Inflammatory macrophage treated with lipopolysaccharide for 4 hours (primary cell): ENCODE measurements at places on chromosomes 3 and 15.
A peak's percentile ranks its signal among the peaks of the same experiment; 100 is the strongest.

DNA sequence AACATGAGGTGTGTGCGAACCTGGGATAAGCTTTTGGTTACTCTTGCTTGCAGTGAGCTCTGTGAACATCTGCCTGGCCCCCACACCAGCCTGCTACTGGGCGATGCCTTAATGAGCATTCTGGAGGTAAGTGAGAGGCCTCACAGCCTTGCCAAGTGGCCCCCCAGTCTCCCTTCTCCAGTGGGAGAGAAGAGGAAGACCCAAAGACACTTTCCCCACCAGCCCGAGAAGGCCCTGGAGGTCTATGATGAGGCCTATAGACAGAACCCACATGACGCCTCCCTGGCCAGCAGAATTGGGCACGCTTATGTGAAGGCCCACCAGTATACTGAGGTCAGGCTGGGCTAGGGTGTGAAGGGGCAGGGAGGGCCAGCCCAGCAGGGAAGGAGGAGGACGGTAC, 22.5 kb downstream of the TTC21A start:
- DNase-seq, result no peak

DNA sequence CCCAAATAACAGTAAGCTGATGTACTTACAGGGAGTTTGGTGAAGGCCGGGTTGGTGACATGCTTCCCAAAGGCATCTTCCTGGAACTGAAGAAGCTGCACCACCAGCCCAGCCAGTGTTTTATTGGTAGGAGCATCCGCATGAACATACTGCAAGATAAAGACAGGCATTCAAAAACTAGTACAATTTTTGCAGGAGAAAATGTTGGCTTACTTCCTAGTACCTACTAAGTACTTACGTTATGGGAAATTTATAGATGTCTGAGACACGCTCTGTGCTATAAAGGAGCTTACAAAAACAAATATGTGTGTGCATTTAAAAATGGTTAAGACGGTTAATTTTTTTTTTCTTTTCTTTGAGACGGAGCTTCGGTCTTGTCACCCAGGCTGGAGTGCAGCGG, 8.9 kb downstream of the SMARCC1 start:
- DNase-seq, result no peak

- DNase-seq, result no peak
These were observed 45.1 kb upstream of the FGD5 start for GRCh38 chr3:14773691-14774128.

GRCh38 chr3:30713885-30714503, 107.6 kb downstream of the TGFBR2 start:
- no peak for DNase-seq

DNA sequence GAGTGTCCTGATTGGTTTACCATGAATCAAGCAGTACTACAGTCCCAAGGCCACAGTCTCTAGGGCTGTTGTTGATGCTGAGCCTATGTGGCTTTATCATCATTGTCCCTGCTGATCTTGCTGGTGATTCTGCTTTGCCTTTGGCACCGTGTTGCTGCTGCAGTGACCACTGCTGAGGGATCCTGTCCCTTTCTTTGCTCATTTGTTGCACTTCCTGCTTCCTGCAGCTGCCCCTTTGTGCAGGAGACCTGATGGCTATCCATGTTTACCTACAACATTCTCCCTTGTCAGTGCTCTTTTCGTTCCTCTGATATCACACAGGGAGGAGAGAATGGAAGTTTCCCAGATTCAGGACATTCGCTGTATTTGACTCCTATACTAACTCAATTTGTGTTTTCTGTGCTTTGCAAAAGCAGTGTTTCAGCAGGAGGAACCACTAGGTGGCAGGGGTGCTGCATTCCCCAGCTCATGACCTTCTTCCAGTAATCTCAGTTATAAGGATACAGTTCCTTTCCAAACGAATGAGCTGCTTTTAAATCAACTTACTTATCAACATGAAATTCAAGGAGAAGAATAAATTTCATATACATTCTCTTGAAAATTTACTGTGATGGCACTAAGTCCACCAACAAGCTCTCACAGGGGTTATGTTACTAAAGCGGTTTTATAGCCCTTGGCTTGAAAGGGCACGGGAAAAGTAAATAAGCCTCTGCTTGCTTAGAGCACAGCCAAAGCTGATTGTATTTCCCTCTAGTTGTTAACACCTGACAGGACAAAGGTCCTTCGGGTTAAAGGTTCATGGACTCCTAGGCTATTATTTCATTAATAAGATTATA, 9.7 kb upstream of the THUMPD3 start:
- DNase-seq, result peak; percentile 63

GRCh38 chr3:176554791-176555654, 642.3 kb downstream of the TBL1XR1 start:
- no peak for DNase-seq

- DNase-seq, result no peak
These were observed 26.8 kb upstream of the CHRM5 start for GRCh38 chr15:33941279-33942063.

- no peak for DNase-seq
These were observed 200.6 kb downstream of the CADM2 start for GRCh38 chr3:85159376-85159775.

DNA sequence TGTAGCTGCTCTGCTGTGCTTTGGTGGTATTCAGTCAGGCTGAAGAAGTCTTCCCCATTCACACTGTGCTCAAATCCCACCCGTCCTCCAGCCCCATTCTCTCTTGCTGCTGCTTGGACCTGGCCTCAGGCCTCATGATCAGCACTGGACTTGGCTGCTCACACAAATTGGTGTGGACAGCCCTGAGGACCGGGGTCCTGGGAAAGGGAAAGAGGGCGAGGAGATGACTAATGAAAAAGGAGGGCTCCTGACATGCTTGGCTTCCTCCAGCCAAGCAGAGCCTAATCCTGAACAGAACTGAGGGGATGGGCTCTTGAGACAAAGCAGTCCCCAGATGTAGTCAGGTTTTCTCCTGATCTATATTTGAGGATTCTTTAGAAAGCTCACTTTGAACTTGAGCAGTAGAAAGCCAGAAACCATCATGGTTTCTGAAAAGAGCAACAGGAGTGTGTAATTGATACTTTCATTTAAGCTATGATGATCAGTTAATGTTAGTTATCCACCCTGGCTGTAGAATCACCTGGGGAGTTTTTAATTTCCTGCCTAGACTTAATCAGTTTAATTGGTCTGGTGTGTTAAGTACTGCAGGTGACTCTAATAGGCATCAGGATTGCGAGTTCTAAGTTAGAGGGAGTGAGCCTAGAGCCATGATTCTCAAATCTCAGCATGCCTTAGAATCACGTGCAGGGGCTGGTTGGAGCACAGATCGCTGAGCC, 79.4 kb upstream of the THBS1 start:
- no peak for DNase-seq

DNA sequence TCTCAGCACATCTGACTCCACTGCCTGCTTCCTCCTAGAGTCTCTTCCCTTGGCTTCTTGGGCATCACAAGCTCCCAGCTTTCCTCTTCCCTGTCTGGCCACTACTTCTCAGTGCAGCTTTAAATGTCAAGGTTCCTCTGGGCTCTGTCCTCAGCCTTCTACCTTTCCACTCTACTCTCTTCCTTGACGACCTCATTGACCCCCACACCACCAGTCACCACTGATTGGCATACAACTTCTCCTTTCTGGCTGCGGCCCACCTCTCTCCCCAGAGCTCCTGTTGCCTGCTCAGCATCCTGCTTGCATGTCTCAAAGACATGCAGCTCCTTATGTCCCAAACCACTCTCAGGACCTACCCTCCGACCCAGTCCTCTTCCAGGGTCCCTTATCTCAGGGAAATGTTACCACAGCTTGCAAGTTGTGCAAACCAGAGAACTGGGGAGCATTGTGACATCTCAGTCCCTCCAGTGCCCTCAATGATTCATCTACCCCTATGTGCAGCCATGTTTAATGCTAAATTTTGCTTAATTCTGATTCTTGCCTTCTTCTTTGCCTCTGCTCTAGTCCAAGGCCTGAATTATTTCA, 49.9 kb downstream of the TRPM1 start:
- DNase-seq, result peak; percentile 30

GRCh38 chr3:10514407-10515069, 9.2 kb upstream of the ATP2B2 start:
- no peak for DNase-seq

GRCh38 chr3:168165390-168166269, 69.9 kb upstream of the GOLIM4 start:
- peak; percentile 72 for DNase-seq

- DNase-seq, result no peak
These were observed 2.2 kb downstream of the NPTN start for GRCh38 chr15:73630921-73631362.

DNA sequence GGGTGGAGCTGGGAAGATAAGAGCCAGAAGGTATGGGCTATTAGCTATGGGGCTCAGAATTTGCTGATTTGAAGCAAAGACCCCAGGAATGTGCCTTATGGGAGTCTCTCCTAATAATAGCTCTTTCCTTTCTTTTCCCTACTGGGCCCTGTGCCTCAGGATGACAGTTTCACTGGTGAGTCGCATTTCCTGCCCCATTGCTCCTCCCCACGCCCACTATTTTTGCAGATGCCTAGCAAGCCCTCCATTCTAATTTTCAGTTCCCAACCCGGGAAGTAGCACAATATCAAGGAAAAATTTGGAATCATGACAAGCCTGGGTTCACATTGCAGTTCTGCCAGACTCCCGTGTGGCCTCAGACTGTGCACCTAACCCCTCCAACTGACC, 583 bp downstream of the IL17RE start:
- DNase-seq, result peak; percentile 70

DNA sequence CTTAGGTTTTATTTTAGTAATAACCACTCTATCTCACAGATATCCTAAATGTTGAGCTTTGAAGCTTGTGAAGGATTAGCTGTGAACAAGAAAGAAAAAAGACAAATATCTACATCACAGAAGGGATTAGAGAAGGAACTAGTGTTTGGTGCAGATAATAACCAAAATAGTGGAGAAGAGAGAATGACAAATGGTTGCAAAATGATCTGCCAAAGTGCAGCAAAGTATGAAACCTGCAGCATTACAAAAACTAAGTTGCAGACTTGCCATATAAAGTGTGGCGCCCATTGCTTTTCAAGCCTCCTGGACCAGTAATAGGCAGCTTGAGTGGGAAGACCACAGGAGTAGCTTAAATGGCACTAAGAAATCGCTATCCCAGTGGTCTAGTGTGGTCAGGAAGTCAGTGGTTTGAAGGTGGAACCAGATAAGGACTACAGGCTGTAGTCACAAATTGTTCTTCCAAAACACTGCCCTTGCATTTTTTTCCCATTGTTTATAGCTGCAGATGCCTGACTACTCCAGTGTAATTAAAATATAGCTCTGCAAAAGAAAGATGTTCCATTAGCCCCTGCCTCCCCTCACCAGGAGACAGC, 20.7 kb downstream of the TPM1 start:
- DNase-seq, result no peak

- no peak for DNase-seq
These were observed 950.1 kb downstream of the TBL1XR1 start for GRCh38 chr3:176247191-176247590.
